CD4-positive, alpha-beta T cell treated with Interleukin-4 for 1 hour (primary cell): ENCODE measurements at places on chromosomes 12 and 14.

- DNase-seq: no peak
Measured at GRCh38 chr12:132428936-132429601, 60.9 kb upstream of the FBRSL1 start.

DNA sequence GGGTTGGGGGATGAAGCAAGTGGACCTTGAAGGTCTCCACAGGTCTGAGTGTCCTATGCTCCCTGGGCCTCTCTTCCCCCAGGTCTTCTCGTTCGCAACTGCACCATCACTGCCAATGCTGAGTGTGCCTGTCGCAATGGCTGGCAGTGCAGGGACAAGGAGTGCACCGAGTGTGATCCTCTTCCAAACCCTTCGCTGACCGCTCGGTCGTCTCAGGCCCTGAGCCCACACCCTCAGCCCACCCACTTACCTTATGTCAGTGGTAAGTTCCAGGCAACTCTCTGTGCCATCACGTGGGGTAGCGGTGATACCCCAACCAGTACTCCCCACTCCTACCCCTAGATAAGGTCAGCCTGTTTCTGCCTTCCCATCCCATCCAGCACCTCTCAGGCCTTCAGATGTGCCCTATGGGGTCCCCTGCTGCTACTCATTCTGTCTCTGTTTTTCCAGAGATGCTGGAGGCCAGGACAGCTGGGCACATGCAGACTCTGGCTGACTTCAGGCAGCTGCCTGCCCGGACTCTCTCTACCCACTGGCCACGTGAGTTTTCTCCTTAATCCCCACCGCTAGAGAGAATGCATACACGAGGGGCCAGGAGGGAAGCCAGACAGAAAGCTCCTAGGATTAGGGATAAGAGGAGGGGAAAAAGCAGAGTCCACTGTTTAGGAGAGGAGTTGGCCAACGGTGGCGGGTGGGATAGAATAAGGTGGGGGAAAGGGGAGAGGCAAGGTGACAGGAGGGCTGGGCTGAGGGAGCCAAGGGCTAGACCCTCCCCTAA lies 1.6 kb upstream of the TAPBPL start:
- no peak for DNase-seq

- DNase-seq: no peak
Measured at GRCh38 chr12:79692860-79693577, 2.3 kb upstream of the PAWR start.

DNA sequence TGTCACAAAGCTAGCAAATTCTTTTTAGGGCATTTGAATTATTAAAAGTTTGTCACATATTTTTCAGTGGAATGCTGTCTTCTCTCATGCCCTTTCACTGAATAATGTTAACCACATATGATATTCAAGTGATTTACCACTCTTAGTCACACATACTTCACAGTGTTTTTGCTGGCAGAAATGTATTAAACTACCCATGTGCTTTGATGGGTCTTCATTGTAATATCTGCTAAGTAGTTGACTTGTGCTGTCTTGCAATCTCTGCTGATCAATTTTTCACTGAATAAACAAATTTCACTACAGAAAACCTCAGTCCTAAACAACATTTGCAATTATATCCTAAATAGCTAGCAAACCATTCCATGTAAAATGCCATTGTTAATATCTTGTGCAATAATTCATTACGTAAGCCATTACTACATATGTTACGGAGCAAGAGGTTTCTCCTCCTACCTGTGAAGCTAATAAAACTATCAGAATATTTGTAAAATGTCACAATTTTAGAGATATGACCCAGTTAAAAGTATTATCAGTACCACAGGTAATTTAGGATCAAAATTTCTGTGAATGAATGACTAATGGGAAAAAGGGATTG lies 64.6 kb upstream of the LMO3 start:
- DNase-seq: no peak

GRCh38 chr14:92635031-92635430 lies 113.4 kb downstream of the LGMN start:
- no peak for DNase-seq

DNA sequence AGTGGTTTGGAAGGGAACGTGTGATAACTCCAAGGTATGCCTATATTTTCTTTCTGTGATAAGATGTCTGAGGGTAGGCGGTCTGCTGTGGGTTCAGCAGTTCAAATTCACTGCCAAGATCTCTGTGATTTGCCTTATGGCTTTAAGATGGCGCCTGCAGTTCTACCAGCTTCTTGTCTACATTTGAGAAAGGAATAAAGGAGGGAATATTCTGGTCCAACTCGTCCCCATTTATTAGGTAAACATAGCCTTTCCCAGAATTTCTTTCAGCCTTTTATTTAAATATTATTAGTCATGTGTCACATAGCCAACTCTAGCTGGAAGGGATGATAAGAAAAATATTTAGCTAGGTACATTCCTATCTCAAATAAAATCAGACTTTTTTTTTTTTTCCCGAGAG lies 48.8 kb downstream of the KCNJ8 start:
- no peak for DNase-seq

DNA sequence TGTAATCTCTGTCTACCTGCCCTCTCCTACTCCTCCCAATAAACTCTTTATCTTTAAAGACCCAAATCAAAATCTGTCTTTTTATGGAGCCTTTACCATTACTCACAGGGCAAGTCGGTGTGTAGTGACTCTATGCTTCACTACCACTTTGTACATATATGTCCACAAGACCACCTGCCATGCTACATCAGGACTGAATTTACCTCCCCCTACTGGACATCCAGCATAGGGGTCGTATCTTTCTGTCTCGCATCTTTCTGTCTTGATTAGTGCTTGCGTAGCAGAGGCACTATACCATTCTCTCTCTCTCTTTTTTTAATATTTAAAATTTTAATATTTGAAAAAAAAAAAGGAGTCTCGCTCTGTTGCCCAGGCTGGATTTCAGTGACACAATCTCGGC lies 587.5 kb downstream of the SOX5 start:
- no peak for DNase-seq

GRCh38 chr12:45839917-45840316 lies 110.4 kb downstream of the ARID2 start:
- DNase-seq: no peak

DNA sequence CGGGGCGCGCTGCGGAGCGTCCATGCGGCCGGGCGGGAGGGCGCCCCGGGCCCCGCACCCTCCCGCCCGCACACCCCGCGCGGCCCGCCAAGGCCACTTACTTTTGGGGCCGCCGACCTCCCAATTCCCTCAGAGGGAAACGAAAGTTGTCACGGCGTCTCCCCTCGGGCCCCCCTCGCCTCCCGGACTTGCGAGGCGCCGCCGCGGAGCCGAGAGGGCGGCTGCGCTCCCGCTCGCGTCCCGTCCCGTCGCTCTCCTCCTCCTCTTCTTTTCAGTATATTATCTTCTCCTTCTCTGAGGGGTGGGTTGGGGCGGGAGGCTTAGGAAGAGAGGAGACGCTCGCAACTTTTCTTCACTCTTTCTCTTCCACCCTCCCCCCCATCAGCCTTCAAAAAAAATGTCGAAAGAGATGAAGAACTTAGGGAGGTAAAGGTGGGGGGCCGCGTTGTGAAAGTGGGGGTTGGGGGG lies 613 bp downstream of the DUSP16 start:
- peak; percentile 37 for DNase-seq

- DNase-seq: no peak
Measured at GRCh38 chr14:94933486-94933885, 163.6 kb upstream of the GSC start.

- DNase-seq: no peak
Measured at GRCh38 chr14:60183741-60184140, 18.5 kb upstream of the DHRS7 start.

DNA sequence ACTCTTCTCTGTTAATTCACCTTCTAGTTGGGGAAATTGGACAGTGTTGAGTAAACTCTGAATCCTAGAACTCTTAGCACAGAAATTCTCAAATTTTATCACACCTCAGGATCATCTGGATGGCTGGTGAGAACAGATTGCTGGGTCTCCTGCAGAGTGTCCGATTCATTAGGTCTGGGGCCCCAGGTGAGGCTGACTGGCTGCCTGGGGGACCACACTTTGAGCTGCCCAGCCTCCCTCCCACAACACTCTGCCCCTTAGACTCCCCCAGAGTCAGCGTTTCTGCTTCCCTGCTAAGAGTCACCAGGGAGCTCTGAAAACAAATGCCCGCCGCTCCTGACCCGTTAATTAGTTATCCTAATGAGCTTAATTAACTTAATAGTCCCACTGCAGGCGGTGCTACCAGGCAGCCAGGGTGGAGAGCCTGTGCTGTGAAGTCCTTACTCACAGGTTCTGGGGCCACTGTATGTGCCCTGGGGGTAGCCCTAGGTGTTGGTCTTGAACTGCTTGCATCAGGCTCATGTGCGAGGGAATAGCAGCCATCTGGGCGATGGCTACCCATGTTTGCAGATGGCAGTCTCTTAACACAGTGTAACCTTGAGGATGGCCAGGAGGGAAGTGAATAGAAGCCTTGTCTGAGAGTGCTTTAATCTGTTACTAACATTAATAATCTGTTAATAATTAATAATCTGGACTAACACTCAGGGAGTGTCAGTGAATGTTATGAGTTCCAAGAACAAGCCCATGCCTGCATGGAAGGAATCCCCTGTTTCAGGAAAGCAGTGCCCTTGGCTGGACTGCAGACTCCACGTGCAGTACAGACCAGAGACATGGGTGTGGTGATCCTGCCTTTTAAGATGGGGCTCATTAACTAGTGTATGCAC lies 35.6 kb downstream of the AACS start:
- no peak for DNase-seq

- no peak for DNase-seq
Measured at GRCh38 chr12:86741531-86741930, 485.3 kb upstream of the MGAT4C start.

- no peak for DNase-seq
Measured at GRCh38 chr12:103833891-103834290, 7.1 kb downstream of the NT5DC3 start.

DNA sequence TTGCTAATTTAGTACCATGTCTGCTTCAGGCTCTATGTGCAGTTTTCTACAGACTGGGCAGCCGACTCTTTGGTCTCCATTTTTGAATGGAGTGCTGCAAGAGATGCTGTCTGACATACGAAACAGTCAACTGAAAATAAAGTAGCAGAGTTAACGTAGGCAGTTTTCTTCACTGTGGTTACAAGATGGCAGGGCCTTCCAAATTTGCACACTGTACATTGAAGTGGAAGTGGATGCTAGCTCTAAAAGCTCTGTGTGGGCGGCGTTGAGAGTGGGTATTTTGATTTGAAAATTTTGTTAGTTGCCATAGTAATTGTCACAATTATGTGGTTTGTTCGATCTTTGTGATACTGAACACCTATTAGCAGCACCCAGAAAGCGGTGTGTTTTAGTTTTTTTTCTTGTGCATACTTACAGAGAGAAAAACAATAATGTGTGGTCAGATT lies 154.9 kb upstream of the ATP2B1 start:
- DNase-seq: peak; percentile 86

DNA sequence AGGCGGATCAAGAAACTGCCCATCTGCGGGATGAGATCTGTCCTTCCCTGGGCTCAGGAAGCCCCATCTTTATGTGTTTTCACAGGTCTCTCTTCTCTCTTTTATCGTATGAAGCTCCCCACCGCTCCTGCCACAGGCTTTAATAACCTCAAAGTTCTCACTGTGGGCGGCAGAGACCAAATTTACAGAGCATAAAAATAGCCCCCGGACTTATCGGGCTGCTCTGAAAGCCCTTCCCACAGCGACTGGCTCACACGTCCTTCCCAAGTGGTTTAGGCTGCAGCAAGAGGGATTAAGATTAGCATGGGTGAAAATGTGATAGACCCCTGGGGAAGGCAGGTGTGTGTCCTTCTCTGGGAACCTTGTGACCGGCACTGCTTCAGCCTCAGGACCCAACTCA lies 47.8 kb downstream of the TESC start:
- DNase-seq: no peak

GRCh38 chr12:70254225-70254624 lies 11.0 kb downstream of the CNOT2 start:
- no peak for DNase-seq

GRCh38 chr14:72060917-72061316 lies 128.7 kb downstream of the RGS6 start:
- DNase-seq: no peak

DNA sequence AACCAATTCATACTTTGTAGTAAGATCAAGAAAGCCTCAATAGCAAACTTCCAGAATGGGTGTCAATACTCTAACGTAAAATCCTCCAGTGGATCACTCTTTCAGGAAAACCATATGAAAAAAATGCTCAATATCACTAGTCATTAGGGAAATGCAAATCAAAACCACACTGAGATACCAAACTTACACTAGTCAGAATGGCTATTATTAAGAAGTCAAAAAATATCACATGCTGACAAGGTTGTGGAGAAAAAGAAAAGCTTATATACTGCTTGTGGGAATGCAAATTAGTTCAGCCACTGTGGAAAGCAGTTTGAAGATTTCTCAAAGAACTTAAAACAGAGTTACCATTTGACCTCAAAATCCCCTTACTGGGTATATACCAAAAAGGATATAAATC lies 49.5 kb upstream of the ATXN7L3B start:
- no peak for DNase-seq

DNA sequence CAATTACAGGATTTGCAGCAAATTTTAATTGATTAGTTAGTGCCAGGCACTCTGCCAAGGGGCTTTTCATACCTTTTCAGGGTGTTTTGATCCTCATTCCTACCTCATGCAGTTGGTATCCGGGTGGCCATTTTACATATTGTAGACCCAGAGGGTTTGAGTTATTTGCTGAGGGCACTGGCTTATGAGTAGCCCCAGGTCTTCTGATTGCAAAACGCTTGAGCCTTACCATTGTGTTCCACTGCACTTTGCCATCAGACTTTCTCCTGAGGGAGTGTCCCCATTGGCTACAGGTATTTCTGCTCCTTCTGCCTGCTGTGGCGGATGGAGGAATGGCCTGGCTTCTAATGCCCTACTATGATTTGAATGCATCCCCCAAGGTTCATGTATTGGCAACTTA lies 257.8 kb upstream of the CRY1 start:
- DNase-seq: no peak

- no peak for DNase-seq
Measured at GRCh38 chr14:62006116-62006731, 244.0 kb downstream of the SNAPC1 start.

GRCh38 chr12:105721051-105721825 lies 390.7 kb downstream of the C12orf75 start:
- no peak for DNase-seq

DNA sequence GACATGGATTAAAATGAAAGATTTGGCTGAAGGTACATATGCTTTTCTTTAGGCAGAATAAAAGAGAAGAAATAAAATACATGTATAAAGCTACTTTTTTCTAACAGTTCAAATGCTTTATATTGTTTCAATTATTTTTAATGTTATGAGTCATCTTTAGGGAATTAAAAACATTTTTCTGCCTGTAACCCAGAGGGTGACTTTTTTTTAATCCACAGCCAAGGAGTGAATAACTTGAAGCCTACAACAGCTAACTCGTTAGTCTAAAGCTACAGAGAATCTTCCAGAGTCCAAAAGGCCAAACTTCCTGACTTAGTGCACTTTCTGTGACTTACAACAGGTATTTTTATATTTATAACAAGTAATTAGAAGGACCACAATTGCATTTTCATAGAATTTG lies 151.6 kb downstream of the SEC23A start:
- DNase-seq: no peak

DNA sequence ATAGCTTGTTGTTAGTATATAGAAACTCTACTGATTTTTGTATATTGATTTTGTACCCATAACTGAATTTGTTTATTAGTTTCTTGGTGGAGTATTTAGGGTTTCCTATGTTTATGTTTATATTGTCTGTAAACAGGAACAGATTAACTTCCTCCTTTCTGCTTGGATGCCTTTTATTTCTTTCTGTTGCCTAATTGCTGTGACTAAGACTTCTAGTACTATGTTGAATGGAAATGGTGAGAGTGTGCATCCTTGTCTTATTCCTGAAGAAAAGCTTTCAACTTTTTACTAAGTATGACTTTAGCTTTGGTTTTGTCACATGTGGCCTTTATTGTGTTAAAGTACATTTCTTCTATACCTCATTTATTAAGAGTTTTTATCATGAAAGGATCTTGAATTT lies 20.9 kb downstream of the FBXW8 start:
- DNase-seq: no peak
